ENCODE measurements at places on chromosomes 12 and 14.

- DNase-seq, result peak; percentile 19
These were observed 84.4 kb downstream of the C2CD5 start for GRCh38 chr12:22459838-22460490.

- DNase-seq, result no peak
These were observed 22.2 kb upstream of the DAAM1 start for GRCh38 chr14:59166258-59166657.

- DNase-seq, result no peak
These were observed 10.8 kb upstream of the CD163 start for GRCh38 chr12:7514416-7514815.

DNA sequence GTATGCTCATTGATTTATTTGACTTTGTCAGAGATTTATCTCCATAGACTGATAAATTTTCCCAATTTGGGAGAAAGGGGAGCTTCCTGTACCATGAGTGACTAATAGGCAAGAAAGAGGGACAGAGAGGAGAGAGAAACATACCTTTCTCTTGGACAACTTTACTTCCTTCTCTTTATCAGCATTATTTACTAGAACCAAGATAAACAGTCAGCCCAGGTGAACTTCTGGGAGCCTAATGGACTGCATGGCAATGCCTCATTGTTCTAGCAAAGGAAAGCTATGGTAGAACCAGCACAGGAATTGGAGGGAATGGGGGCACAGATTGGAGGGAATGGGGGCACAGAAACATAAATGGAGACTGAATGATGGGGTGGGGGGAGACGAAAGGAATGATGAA lies 63.4 kb upstream of the STXBP6 start:
- DNase-seq, result no peak

- no peak for DNase-seq
These were observed 152.1 kb upstream of the PLEKHG7 start for GRCh38 chr12:92550661-92551060.

- no peak for DNase-seq
These were observed 9.9 kb downstream of the CERS5 start for GRCh38 chr12:50157259-50157658.

GRCh38 chr14:89794096-89794495 lies 160.4 kb downstream of the EFCAB11 start:
- DNase-seq, result no peak

DNA sequence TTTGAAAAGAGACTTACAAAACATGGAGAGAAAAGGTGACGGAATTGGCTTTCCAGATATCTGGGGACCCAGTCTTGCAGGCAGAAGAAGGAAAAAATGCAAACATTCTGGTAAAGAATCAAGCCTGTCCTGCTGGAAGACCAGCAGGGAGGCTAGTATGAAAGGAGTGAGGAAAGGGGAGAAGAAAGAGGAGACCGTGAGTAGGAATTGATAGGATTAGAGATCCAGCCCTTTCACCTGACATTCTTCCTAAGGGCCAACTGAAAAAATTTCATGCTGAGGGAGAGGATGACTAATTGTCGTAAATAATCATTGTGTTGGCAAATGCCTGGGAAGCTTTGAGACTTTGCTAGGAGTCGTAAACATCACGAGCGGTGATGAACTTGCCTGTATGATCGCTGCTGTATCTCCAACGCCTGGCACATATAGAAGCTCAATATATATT lies 12.1 kb downstream of the BHLHE41 start:
- DNase-seq, result no peak

- no peak for DNase-seq
These were observed 28.5 kb downstream of the NOPCHAP1 start for GRCh38 chr12:105014603-105015002.

GRCh38 chr12:28390761-28391385 lies 200.6 kb downstream of the CCDC91 start:
- DNase-seq, result no peak

DNA sequence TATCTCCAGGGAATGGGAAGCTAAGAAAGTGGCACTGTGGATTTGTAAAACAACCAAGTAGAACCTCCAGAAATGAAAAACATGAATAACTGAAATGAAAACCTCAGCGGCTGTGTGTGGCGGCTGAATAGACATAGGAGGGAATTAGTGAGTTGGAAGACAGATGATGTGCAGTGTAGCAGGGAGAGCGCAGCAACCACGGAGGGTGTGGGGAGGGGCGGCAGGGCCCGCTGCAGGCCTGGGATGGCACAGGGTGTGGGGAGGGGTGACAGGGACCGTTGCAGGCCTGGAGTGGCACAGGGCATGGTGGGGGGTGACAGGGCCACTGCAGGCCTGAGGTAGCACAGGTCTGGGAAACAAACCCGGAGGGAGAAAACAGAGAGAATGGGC lies 51.1 kb downstream of the BEGAIN start:
- no peak for DNase-seq

GRCh38 chr12:81141217-81141616 lies 63.3 kb downstream of the ACSS3 start:
- DNase-seq, result no peak

DNA sequence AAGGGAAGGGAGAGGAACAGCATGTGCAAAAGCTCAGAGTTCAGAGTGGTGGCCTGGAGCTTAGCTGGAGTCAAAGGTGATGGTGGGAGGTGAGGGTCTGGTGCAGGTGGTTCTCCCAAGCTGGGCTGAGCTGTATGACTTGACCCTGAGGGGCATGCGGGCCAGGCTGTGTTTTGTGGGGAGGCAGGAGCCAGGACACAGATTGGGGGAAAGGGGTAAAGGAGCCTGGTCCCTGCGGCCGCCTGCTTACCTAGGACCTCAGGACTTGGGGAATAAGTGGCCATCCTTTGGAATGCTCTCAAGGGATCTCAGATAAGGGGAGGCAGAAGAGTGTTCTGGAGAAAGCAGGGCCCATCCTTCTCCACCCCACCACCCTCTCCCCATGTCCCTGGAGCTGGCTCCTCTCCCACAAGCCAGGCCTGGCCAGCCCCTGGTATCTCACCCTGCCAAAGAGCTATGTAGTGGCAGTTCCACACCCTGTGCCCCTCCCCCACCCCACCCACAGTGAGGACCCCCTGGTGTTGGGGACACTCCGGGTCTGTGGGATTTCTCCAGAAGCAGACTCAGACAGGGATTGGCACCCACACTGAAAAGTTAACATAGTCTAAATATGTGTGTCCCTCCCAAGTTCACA lies 19.9 kb upstream of the CEP170B start:
- no peak for DNase-seq

DNA sequence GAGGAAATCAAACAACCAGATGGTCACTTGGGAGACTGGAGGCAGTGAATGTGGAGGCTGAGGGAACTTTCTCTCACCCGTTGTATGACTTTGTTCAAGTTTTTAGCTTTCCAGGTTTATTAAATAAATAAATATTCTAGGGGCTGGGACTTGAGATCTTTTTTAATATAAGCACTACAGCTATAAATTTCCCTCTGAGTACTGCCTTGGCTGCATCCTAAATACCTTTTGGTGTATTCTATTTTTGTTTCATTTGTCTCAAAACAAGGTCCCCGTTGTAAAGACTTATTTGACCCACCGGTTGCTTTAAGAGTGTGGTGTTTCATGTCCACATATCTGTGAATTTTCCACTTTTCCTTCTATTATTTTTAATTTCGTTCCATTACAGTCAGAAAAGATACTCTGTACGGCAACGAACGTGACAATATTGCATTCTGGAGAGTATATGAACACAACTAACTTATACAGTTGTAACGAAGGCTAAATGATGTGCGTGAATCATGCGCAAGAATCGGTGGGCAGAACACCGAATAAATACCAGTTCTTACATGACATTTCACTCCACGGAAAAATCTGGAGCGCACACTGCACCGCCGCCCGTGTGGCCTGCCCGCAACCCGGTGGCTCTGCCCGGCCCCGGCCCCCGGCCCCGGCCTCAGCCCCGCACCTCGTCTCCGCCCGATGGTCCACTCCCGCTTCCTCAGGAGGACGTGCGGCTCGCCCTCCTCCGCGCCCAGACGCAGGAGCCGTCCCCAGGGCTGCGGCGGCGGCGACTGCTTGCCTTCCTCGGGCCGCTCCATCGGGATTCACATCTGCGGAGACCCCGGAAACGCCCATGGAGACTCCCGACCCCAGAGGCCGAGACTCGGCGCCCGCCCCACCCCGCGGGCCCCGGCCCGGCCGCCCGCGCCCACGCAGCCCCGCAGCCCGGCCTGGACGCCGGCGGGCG lies 602 bp downstream of the CHFR start:
- DNase-seq, result no peak

DNA sequence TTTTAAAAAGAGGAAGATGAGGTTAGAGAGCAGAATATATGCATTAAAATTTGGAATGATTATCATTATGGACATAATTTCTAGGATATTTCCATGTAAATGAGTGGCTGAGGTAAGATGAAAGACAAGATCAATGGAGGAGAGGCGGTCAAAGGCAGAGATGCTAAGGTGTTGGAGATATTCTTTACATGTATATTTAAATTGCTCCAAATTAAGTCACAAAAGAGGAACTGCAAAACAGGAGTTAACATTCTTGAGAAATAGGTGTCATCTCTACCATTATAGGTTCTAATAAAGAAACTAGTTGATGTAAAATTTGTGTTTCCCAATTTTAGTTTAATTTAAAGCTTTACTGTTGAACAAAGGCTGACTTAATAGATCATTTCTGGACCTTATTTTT lies 268.5 kb upstream of the PPFIA2 start:
- DNase-seq, result no peak

- DNase-seq, result no peak
These were observed 589.5 kb upstream of the TBX3 start for GRCh38 chr12:115273456-115273855.

DNA sequence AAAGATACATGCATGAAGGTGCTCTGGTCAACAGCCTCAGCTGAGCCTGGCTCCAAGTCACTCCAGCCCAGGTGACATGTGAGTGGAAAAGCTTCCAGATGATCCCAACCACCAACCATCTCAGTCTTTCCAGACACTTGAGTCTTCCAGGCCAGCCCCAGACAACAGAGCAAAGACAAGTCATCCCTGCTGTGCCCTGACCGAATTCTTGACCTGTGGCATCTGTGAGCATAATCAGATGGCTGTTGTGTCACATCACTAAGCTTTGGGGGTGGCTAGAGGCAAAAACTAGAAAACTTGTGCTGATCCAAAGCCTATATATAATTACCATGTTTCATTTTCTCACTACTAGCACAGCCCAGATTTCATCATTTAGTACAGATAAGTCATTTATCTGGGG lies 50.8 kb upstream of the ISM2 start:
- DNase-seq, result no peak

DNA sequence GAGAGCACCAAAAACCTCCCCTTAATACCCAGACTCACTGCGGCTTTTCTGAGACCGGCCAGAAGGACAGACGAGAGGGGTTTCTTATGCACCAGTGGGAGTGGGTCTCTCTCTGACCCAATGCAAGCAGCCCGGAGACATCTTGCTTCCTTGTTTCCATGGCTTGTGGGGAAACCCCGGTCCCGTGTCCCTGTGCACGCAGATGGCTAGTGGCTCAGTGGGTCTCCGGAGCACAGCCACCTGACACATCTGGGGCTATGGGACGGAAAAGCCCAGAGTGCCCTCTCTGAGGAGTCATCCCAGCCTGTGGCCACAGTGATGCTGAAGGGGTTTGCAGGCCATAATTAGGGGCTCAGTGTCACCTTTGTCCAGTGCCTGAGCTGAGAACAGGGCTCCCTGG lies 197.6 kb downstream of the PHETA1 start:
- no peak for DNase-seq

GRCh38 chr12:124524231-124524925 lies 43.0 kb downstream of the NCOR2 start:
- no peak for DNase-seq

DNA sequence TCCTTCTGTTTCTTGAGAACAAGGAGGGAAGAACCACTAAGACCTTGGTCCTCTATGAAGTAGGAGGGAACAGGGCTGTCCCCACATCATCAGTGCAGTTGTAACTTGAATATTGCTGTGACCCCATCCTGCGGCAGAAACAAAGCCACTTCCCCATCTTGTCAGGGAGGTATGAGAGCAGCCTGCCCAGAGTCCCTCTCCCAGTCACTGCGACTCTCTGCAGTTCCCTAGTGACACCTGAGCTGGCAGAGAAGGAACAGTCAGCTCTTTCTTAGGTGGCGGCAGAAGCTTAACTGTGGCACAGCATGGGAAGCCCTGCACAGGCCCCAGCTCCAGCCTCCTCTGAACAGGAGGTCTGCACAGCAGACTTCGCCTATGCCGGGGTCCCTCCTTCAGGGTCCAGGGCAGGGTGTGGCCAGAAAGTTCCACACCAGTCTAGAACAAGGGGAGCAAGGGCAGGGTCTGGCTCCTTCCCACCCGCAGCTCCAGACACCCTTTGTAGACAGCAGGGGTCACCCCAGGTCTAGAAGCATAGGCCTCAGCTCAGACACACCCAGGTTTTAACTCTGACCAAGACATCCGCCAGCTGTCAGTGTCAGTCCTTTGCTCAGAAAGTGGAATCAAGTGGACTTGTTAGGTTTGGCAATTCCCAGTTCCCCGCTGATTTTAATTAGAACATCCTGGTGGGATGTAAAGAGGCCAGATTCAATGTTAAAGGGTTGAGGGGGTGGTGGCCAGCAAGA lies 36.8 kb downstream of the DEGS2 start:
- no peak for DNase-seq

GRCh38 chr14:50978888-50979287 lies 34.6 kb upstream of the PYGL start:
- DNase-seq, result no peak

DNA sequence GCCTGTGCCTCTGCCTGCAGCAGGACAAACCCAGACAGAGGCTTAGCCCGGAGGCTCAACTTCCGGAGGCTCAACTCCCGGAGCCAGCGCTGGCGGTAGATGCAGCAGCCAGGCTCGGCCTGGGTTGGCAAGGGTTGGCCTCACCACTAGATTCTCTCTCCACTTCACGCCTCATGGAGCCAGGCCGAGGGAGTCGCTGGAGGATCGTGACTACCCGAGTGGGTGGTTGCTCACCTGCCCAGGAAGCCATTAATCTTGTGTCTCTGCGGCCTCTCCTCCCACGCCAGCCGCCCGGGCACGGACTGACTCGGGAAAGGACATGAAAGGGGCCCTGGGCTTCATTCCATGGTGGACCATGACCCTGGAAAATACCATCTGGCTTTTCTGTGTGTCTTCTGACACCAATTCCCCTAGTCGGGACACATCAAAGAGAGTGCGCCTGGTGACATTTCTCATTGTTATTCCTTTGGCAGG lies 20.8 kb downstream of the ESRRB start:
- no peak for DNase-seq

GRCh38 chr12:129520739-129521138 lies 383.1 kb downstream of the TMEM132D start:
- peak; percentile 14 for DNase-seq

DNA sequence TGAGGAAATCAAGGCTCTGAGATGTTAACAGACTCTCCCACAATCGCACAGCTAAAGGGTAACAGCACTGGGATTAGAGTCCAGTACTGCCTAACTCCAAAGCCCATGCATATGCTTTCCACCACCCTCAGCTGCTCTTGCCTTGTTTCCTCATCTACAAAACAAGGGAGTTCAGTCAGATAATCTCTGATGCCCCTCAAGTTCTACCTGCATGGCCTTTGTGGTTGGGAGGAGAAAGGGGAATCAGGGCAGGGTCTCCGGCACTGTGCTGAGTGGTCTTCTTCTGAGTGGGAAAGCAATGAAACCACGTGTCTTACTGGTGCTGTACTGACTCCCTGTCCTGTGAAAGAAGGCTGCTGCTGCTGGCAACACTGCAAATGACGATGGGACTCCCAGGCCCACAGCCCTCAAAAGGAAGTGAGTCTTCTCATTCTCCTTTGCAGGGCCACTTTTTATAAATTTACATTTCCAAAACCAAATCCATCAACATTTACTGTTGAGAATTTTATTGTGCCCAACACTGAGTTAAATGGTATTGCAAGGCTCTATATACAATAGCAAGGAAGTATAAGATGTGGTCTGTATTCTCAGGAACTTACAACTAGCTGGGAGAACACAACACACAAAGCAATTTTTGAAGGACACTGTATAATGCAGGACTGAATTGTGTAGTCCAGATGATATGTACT lies 19.7 kb upstream of the DUSP16 start:
- DNase-seq, result no peak

- DNase-seq, result no peak
These were observed 53.1 kb downstream of the RFLNA start for GRCh38 chr12:124347805-124348658.
